ENCODE measurements at places on chromosomes 12 and 14.

DNA sequence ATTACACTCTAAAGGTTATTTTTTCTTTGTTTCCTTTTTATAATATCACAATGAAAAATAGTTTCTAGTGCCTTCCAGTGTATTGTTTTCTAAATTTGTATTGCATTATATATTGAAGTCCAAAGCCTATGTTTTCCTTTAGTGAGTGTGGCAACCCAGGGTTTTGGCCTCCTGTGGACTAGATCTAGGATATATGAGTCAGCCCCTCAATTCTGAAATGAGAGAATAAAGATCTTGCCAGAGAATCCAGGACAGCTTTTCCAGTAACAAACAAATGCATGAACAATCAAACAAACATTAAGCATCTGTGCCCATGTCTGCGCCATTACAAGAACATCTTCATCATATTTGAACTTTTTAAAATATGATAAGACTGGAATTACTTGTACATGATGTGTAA lies 70.7 kb upstream of the SSTR1 start:
- no peak for DNase-seq

GRCh38 chr12:24630856-24631255 lies 318.0 kb downstream of the BCAT1 start:
- DNase-seq = no peak

DNA sequence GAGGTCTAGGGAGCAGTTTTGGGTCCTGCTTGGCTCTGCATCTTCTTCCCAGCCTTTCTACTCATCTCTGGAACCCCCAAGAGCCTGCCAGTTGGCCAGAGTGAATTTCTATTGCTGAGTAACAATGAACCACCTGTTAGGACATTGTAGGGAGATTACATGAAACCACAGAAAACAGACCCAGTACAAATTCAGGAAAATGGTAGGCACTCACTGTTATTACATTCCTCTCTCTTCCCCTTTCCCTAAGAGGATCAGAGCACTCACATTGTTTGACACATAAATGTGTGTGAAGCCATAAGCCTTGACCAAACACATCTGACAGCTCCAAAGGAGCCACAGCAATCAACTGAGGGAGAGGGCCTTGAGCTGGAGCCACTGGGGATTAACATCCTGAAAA lies 216.1 kb downstream of the TMEM132D start:
- DNase-seq = no peak

DNA sequence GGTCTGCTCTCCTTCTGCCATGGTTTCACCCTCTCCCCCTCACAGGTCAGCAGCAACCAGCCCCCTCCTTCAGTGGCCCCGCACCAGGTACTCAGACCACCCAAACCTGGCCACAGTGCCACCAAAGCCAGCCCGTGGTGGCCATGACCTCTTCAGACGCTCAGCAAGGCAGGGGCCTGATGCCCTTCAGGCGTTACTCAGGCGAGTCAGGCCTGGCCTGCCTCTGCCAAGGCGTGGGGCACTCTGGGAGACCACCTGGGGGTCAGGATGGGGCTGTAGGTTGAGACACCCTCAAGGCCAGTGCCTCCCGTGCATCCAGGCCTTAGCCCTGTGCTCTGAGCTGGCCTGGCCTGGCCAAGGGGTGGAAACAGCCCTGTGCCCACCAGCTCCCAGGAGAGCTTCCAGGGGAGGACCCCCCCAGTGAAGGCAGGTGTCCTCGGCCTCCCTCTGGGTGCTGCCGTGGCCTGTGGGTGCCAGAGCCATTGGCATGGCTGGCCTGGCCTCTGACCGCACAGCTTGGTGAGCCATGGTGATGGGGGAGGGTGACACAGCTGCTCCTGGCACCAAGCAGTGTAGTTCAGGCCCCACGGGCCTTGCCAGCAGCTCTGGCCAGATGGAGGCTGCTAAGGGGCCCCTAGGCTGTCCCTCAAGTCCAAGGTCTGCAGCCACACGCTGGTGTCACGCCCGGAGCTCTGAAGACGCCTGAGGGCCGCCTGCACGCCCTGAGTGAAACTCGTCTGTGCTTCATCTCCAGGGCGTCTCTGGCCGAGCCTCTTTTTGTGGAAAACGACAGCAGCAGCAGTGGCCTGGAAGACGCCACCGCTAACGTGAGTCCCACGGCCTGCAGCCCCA lies 15.1 kb downstream of the XRCC3 start:
- DNase-seq = no peak

DNA sequence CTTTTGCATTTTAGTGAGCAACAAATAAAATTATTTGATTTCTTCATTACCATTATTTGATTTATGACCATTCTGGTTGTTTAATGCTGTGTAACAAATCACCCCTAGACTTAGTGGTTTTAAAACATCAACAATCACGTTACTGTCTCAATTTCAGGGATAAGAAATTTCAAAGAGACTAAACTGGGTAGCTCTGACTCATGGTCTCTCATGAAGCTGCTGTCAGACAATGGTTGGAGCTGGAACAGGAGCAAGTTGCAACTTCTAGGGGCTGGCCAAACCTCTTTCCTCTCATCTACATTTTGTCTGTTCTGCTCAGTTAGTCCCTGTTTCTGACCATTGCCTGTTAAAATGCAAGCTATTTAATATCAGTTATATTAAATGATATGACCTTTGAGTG lies 517.0 kb downstream of the KCNH5 start:
- no peak for DNase-seq

GRCh38 chr14:32457213-32457920 lies 128.3 kb downstream of the AKAP6 start:
- DNase-seq = no peak

DNA sequence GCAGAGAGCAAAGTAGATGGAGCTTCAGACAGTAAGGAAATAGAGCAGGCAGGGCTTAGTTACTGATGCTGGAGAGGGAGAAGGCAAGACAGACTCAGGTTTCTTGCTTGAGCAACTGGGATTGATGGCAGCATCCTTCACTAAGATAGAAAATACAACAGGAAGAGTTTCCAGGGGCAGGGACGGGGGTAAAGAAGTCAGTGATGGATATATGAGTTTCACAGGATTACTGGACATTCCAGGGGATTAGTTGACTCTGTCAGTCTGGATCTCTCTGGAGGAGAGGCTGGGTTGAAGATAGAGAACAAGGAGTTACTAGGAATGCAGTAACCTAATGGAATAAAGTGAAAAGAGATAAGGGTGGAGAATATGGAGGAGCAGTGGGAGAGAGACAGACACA lies 74.5 kb upstream of the ATF1 start:
- DNase-seq = no peak

DNA sequence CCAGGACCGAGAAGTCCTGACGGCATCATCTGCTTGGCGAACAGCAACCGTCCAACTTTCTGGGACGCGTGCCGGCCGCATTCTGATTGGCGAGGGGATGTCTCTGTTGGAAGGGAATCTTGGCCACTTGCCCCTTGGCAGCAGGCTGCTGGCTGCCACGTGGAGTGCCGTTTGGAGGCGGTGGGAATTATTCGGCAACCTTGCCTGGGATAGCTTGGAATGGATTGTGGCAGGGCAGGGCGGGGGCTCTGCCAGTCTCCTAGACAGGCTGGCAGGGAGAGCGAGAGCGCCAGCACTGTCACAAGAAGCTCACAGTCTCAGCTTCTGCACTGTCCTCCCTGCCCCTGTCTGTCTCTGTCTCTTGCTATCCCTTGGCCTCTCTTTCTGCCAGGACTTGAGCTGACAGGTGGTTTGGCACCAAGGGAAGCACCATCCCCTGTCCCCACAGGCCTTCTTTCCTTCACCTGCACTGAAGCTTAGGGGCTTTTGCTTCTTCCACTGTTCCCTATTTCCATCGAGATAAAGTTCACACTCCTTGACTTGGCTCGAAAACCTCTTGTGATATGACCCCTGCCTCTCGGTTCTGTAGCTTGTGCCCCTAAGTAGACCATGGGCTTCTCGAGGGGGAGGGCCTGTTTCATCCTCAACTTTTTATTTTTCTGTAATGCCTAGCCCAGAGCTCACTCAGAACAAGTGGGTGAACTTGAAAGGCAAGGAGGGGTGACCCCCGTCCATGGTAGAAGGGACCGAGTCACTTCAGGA lies 201.9 kb downstream of the PHETA1 start:
- no peak for DNase-seq

- DNase-seq = no peak
Observed at GRCh38 chr14:65502676-65503124, 90.2 kb downstream of the FUT8 start.

DNA sequence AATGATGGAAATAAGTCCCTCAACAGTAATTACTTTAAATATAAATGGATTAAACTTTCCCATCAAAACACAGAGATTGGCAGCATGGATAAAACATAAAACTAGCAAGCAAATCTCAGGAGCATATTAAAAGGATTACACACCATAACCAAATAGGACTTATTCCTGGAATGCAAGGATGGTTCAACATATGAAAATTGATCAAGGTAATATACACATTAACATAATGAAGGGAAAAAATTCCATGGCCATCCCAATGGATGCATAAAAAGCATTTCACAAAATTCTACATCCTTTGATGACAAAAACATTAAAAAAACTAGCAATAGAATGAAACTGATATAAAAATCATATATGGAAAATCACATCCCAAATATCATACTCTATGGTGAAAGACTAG lies 13.6 kb downstream of the CACNA2D4 start:
- no peak for DNase-seq

GRCh38 chr12:47964106-47964728 lies 821 bp downstream of the TMEM106C start:
- peak; percentile 26 for DNase-seq

GRCh38 chr12:76402259-76402658 lies 54.0 kb upstream of the BBS10 start:
- DNase-seq = no peak

DNA sequence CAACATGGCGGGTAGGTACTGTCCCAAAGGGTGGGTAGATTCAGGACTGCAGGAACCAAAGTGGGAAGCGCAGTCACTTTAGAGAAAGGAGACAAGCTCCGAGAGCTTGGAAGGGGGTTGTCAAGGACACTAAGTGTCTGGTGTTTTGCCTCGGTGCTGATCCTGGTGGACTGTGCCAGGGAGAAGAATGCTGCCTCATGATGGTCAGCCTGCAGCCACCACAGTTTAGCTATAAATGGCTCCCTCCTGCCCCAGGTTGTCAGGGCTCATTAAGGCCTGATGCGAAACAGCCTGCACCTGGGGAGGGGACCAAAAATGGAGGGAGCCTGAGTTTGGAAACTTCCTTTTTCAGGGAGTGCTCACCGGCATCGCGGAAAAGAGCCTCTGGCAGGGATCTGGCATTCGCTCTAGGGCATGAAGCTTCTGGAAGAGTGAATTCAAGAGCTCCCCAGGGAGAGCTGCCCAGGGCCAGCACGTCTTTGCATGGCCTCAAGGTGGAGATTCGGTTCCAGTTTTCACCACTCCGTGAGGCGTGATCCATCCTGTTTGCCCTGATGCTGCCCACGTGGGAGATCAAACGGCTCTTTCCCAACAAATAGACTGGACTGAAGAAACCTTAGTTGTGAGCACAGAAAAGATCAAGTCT lies 164.0 kb downstream of the FOXN3 start:
- DNase-seq = peak; percentile 39

DNA sequence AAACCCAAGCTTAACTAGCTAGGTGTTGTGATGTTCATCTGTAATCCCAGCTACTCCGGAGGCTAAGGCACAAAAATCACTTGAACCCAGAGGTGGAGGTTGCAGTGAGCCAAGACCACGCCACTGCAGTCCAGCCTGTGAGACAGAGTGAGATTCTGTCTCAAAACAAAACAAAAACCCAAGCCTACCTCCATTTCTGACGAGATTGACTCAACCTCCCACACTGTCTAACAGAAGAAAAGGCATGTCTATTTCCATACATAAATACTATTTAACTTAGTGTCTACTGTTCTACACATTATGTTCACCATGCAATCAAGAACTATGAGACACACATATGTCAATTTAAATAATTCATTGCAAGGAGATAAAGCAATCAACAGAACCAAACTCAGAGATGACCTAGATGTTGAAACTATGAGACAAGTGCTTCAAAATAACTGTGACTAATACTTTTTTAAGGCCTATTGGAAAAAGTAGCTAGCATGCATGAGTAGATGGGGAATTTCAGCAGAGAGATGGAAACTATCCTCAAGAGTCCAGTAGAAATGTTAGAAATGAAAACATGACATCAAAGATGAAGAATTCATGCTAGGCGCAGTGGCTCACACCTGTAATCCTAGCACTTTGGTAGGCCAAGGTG lies 75.9 kb upstream of the DHRS4 start:
- DNase-seq = no peak

DNA sequence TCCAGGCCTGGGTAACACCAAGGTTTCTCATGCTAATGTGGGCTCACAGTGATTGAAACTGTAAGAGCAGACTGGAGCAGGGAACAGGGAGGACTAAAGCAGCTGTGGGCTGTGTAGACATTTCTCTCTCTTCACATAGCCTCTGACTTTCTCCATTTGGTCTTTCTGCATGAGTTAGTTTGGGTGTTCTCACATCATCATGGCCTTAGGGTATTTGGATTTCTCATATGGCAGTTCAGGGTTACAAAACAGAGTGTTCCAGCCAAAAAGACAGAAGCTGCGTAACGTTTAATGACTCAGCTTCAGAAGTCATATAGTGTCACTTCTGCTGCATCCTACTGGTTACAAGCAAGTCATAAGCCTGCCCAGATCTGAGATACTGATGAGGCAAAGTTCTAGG lies 52.0 kb upstream of the OSBPL8 start:
- DNase-seq = peak; percentile 61

DNA sequence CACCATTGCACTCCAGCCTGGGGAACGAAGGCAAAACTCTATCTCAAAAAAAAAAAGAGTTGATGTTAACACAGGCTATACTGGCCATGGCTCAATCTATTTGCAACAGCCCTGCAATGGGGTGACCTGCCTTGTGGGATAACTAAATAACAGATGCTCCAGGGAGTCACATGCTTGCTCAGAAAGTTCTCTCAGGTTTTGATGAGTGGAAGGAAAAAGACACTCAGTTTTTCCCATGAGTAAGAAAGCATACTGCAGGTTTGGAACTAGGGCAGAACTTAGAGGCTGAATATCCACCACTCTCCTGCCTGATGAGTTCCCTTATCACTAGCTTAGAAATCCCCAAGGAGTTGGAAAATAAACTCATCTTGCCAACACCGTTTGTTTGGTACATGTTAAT lies 16.9 kb downstream of the WSB2 start:
- DNase-seq = no peak

DNA sequence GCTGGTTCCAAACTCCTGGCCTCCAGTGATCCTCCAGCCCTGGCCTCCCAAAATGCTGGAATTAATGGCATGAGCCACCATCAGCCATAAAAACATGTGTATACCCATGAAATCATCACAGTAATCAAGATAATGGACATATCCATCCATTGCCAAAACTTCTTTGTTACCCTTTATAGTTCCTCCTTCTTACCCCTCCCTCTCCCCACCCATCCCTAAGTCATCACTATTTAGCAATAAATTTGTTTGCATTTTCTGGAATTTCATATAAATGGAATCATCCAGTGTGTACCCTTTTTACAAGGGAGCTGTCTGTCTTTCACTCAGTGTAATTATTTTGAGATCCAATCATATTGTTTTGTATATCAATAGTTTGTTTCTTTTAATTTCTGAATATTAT lies 42.4 kb downstream of the RPH3A start:
- DNase-seq = no peak

GRCh38 chr14:87005280-87005679 lies 987.7 kb downstream of the GALC start:
- DNase-seq = no peak

GRCh38 chr14:72904218-72904617 lies 10.3 kb upstream of the DPF3 start:
- no peak for DNase-seq

Data from NB4 (cell line).